ENCODE measurements at places on chromosomes 12 and 14.

GRCh38 chr14:96060186-96060933 is 21.2 kb downstream of the C14orf132 start:
- no peak for DNase-seq

DNA sequence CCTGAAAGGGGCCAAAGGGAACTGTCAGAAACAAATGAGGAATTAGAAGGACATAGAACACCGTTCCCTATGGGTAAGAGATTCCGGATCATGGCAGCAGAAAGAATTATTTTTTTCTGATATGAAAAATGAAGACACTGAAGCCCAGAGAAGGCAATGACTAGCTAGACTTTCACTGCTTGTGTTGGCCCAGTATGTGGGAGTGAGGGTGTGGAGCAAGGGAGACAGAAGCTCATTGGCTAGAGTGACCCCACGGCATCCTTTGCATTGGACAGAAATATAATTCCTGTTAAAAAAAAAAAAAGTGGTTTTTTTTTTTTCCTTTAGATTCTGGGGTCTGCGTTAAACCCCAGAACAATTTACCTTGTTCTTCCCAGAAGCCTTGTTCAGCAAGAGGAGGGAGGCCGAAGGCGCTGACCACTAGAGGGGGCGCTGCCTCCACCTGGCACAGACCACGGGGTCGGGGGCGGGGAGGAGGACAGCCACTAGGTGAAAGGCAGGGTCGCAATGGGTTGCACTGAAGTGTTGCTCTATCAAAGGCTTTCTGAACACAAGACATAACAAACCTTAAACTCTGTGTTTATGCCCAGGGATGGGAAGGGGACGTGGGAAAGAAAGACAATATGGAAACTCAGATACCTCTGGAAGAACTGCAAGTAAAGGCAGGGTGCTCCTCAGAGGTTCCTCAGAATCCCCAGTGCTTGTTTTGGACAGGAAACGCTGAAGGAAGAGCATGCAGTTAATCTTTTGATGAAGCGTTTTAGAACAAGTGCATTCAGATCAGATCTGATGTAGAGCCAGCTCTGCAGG is 156.8 kb downstream of the KCNA5 start:
- no peak for DNase-seq

DNA sequence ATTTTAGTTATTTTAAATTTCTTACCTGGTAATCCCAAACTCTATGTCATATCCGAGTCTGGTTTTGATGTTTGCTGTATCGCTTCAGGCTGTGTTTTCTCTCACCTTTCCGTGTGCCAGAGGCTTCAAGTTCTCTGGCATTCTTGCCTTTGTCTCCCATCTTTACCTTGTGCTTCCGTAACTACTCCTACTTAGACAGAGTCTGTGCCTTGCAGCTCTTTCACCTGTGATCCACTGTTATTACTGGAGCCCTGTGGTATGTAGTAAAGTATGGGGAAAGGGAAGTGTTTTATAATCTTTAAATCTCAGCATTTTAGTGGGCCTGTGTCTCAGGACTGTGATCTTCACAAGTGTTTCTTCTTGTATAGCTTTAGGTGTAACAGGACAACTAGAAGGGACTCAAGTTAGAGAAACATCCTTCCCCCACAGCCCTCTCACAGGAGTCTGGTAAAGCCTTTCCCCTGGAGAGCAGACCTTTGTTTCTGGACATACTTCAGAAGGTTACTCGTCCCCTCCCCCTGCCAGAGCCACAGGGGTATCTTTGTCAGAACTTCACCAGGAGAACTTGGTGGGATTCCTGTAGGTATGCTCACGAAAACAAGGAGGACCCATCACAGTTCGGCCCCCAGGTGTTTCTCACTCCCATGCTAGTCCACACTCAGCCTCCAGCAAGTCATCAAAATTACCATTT is 11.1 kb downstream of the IFNG start:
- DNase-seq, result no peak

GRCh38 chr12:57793920-57794319 is 11.3 kb downstream of the TSFM start:
- DNase-seq, result no peak

GRCh38 chr12:76543813-76544347 is 15.7 kb downstream of the OSBPL8 start:
- DNase-seq, result no peak

DNA sequence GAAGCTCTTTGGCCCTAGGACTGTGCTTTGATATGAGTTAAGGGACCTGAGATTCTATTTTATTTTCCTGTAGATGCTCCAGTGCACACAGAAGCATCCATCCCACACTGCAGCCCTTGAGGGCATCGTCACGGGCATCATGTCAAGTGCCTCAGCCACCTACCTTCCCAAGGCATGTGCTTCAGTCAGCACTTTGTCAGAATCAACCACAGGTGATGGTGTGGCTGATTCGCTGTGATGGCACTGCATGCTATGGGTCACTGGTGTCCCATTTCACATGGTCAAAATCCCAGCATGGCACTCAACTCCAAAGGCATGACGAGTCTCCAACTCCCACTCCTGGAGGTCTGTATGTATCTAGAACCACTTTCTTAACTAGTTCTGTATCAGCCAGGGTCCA is 100.8 kb downstream of the AACS start:
- no peak for DNase-seq

GRCh38 chr12:3604286-3604685 is 113.3 kb downstream of the PRMT8 start:
- DNase-seq, result no peak

- DNase-seq, result peak; percentile 28
These were observed 26.8 kb upstream of the DAAM1 start for GRCh38 chr14:59161561-59162175.

DNA sequence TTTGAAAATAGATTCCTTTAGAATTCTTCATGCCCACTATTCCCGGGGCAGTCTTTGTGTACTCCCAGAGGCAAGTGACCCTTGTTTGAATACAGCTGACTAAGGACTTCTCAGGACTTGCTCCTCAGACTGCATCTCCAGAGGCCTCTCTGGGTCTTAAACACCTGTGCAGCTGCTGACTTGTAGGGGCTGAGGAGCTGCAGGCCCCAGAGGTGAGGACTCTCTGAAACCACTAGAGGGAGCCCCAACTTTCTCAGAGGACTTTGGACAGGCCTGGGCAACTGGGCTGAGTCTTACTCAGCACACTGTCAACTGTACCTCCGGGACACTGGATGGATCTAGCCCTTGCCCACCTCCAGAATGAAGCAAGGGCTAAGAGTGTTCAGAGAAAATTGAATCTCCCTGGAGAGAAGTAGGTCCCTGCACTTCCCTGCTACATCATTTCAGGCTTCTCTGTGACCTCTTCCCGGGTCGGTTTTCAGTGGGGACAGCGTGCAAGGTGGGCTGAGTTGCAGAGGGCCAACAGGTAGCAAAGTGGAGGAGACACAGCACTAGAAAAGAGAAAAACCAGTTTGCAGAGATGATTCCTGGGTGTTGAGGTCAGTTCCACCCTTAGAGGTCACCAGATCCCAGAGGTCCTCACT is 164.6 kb downstream of the TMEM117 start:
- DNase-seq, result peak; percentile 54

DNA sequence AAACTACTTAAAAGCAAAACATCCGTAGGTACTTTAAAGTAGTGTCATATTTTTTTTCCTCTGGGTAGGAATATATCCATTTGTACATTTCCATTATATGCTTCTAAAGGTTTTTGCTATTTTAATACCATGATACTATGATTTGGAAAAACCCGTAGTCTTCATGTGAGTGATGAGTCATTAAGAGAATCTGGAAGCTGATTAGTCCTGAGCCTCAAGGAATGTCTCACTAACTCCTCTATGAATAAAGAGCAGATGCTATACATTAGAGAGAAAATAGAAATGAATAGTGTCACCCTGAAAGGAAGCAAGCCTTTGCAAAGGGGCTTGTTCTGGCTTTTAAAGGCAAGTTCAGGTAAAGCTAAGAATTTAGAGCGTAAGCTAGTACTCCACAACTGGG is 432.1 kb downstream of the CCDC91 start:
- no peak for DNase-seq

GRCh38 chr12:48015954-48016353 is 11.7 kb upstream of the COL2A1 start:
- DNase-seq, result no peak

- no peak for DNase-seq
These were observed 605 bp downstream of the ANKRD52 start for GRCh38 chr12:56257491-56258067.

- no peak for DNase-seq
These were observed 100.3 kb downstream of the LRIG3 start for GRCh38 chr12:58819985-58820384.

DNA sequence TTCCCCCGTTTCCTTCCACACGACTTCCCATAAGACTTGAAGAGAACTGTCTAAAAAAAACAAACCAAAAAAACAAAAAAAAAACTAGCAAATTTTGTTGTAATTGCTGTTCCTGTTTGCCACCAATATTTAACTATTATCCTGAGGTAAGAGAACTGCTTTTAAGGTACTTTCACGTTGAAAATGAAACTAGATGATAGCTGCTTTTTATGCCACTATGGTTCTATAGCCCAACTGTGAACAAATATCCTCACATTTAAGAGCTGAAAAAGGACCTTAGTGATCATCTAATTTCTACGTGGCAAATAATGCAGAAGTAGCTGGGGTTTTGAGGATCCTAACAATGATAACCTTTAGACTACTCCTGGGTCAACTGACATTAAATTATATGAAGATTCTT is 98.6 kb downstream of the TAOK3 start:
- DNase-seq, result no peak

DNA sequence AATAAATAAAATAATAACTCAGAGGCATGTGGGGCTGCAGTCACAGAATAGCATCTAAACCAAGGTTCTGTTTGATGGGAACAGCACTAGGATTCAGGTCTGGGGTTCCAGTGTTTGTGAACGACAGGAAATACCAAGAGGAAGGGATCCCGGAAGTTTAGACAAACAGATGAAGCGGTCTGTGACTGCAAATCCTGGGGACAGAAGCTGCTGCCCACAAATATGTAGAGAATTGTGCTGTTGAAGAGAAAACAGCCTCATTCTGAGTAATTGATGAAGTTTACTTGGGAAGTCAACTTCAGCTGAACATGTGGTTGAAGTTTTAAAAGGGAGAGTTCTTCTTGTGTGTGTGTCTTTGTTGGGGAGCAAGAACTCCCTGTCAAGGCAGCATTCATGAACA is 98.4 kb upstream of the TBX5 start:
- DNase-seq, result no peak

DNA sequence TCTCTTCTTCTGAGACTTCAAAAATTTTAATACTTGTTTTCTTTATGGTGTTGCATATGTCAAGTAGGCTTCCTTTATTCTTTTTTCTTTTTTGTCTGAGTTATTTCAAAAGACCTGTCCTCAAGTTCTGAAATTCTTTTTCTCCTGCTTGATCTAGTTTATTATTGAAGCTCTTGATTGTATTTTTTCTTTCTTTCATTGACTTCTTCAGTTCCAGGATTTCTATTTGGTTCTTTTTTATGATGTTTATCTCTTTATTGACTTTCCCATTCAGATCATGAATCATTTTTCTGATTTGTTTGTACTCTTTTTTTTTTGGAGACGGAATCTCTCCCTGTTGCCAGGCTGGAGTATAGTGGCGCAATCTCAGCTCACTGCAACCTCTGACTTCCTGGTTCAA is 34.1 kb downstream of the IFT43 start:
- DNase-seq, result no peak

DNA sequence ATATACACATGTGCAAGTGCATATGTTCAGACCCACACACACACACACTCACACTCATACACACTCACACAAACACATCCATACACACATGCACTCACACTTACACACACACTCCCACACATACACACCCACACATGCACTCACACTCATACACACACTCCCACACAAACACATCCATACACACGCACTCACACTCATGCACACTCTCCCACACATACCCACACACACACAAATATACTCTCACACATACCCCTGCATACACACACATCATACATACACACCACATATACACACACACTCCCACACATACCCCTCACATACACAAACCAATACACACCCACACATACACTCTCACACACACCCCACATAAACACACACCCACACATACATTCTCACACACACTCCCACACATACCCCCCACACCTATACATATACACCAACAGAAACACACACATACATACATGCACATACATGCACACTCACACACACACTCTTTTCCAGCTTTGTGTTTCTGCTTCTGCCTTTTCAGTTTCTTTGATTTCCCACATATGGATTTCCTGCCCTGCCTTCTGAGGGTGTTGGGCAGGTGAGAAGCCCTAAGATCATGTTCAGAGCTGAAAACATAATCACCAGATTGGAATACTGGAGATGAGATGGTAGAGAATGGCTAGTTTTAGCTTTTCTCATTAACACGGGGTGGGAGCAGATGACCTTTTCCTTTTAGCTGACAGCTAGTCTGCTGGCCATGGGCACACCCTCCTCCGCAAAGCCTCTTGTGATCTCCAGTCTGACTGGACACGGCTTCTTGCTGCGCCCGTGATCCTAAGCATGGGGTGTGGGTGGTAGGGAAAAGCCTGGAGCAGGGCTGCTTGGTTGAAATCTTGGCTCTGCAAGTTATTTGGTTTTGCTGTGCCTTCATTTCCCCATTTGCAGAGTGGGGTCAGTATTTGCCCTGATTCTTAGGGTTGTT is 214.0 kb downstream of the CHST11 start:
- DNase-seq, result no peak

GRCh38 chr12:11824069-11824468 is 174.6 kb downstream of the ETV6 start:
- no peak for DNase-seq

GRCh38 chr14:96722736-96723135 is 74.4 kb upstream of the VRK1 start:
- DNase-seq, result no peak
